Stimulated activated CD8-positive, alpha-beta memory T cell treated with anti-CD3 and anti-CD28 coated beads, Interleukin-12 subunit alpha, Interleukin-12 subunit beta, amount 100 ng/mL, for 1 hour (primary cell): ENCODE measurements at places on chromosomes 7 and 10.

DNA sequence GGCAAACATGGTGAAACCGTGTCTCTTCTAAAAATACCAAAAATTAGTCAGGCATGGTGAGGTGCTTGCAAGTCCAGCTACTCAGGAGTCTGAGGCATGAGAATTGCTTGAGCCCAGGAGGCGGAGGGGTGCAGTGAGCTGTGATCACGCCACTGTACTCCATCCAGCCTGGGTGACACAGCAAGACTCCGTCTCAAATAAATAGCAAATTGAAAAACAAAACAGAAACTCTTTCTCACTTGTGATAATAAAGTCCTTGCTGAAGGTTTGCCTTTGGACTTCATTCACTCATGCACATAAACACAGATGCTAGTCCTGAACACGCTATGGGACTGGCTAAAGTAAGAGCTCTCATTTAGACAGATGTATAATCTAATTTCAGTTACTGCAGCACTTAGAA lies 37.6 kb downstream of the ANK3 start:
- DNase-seq: no peak

GRCh38 chr10:71649631-71650030 lies 69.9 kb downstream of the C10orf105 start:
- no peak for DNase-seq

GRCh38 chr10:96919785-96920430 lies 87.8 kb downstream of the LCOR start:
- DNase-seq: no peak

GRCh38 chr7:104530251-104530650 lies 201.8 kb downstream of the LHFPL3 start:
- DNase-seq: no peak

- no peak for DNase-seq
Measured at GRCh38 chr10:34599026-34599795, 215.9 kb downstream of the PARD3 start.

- DNase-seq: no peak
Measured at GRCh38 chr10:132685101-132685891, 100.7 kb downstream of the NKX6-2 start.

DNA sequence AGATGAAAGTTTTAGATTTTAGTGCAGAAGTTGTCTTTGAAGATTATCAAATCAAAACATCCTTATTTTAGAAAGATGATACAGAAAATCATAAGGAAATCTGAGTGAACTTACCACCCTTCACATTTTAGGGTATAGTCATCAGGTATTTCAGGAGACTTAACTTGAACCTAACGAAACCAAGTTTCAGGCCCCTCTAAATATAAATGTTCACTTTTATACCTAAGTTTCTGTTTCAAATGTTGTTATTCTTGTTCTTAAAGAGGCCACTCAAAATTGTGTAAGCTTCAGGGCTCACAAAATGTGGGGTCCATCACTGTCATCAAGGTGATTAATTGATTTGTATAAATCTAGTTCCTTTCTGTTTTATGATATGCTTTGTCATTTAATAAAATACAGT lies 216.2 kb downstream of the KIAA1217 start:
- DNase-seq: no peak

- no peak for DNase-seq
Measured at GRCh38 chr10:112120491-112120890, 63.1 kb downstream of the GPAM start.

DNA sequence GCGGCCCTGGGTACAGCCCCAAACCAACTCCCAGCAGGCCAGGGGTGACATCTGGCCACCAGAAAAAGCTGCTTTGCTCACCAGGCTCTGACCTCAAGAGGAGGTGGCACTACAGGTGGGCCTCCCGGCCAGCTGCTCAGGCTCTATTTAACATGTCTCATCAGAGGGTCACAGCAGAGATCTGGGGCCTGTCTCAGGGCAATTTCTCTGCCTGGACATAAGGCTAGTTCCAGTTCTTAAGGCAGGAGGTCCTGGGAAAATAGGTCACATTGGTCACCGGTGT lies 88.6 kb downstream of the GFRA1 start:
- DNase-seq: no peak

DNA sequence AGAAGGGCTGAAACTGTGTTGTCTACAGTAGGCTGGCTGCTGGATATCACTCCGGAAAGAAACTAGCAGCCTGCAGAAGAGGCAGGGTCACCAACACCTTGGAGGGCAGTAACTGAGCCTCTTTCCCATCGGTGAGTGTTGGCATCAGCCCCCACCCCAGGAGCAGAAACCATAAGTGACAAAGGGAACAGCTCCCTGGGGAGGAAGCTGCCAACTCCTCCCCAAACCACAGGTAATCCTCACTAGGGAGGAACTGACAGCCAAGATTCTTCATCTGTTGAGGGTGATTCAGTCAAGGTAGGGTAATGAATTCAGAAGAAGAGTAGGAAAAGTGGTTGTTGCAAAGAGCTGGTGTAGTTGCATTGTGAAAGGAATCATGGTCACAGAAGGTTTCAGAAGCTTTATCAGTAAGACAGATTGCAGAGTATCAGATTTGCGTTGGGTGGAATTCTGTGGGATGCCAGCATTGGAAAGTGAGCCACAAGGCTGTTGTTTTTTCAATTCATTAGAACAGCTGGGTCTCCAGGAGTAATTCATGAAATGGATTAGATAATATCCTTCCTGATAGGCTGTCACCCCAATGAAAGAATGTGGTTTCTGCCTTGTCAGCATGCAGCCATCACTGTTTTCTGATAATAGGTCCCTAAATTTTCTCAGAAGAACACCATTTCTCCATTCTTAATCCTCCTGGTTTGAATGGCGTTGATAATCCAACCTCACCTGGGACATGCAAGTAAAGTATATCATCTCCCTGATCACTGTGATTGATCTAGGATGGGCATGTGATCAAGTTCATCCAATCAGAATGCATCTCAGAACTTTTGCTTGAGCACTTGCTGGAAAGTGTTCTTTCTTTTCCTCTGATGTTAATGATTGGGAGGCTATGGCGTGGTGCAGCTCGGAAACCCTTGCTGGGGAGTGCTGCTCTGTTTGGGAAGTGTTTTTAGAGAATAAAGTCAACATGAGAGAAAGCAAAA lies 75.0 kb upstream of the CTBP2 start:
- DNase-seq: no peak

DNA sequence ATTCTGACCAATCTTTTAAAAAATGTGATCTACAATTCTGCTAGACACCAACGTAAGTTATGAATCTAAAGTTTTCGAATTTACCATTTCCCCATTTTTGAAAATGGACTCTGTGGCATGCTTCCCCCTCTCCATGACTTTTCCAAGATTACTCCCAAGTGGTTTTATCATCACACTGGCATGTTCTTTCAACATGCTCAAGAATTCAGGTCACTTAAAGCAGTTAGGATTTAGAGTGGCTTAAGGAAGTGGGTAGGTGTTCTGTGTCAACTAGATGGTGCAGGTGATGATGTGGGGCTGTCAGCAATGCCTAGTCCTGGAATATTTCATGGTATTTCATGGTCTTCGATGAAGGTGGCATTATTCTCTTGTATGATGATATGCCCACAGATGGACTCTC lies 164.0 kb upstream of the ASAH2 start:
- DNase-seq: no peak

DNA sequence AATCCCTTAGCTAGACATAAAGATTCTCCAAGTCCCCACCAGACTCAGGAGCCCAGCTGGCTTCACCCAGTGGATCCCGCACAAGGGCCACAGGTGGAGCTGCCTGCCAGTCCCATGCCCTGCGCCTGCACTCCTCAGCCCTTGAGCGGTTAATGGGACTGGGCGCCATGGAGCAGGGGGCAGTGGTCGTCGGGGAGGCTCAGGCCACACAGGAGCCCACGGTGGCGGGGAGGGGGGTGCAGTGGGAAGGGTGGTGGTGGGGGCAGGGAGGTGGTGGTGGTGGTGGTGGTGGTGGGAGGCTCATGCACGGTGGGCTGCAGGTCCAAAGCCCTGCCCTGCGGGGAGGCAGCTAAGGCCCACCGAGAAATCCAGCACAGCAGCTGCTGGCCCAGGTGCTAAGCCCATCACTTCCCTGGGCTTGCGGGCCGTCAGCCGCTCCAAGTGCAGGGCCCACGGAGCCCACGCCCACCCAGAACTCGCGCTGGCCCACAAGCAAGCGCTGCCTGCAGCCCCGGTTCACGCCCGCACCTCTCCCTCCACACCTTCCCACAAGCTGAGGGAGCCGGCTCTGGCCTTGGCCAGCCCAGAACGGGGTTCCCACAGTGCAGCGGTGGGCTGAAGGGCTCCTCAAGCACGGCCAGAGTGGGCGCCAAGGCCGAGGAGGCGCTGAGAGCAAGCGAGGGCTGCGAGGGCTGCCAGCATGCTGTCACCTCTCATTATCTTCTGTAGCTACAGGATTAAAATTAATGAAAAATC lies 732.5 kb upstream of the POM121L12 start:
- DNase-seq: no peak

DNA sequence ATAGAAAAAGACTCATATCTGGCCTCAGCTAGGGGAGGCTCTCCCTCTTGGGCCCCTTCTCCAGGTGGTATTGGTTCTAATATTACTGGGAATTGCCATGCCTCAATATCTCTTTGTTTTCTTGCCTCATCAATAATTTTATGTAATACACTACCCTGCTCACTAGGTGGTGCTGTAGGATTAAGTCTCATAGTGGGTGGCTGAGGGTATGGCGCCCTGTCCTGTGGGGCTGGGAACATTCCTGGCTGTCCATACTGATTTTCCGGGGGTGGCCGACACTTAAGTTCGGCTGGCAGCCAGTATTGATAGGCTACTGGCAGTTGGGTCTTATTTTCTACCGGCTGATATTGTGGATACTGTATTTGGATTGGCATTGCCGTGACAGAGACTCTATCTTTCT lies 9.0 kb upstream of the TAS2R3 start:
- no peak for DNase-seq

DNA sequence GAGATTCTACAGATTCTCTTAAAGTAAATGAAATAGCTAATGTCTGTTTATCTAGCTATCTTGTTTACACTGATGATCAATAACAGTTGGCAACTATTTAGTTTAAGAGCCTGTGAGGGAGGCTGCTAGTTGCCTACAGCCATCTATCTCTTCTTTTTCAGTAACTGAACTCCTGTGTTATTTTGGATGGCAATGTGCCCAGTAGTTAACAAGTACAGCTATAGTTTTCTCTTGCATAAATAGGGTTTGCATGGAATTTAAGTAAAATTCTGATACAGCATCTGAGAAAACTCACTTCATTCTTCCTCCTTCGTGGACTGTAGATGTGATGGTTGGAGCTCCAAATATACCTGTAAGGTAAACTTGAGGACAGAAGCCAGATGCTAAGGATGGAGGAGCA lies 219.5 kb upstream of the POT1 start:
- DNase-seq: no peak

- DNase-seq: no peak
Measured at GRCh38 chr10:88372051-88372715, 210.9 kb downstream of the RNLS start.

- no peak for DNase-seq
Measured at GRCh38 chr7:88545663-88546062, 213.8 kb upstream of the ZNF804B start.

- DNase-seq: no peak
Measured at GRCh38 chr7:26329520-26330255, 38.0 kb downstream of the SNX10 start.

DNA sequence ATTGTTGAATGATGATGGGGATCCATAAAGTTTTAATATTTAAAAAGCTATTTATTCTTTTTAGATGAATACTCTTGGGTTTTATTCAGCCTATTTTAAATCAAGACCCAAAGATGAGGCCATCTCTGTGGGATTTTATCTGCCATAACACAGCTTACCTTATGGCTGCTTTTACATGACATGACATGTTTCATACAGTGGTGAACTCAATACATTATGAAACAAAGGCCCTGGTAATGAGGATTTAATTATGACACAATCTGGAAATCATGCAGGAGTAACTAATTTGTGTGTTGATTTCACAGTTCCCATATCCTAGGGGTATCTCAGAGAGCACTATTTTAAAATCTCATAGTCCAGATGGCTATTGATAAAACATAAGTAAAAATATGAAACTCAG lies 661.8 kb upstream of the FZD8 start:
- no peak for DNase-seq

DNA sequence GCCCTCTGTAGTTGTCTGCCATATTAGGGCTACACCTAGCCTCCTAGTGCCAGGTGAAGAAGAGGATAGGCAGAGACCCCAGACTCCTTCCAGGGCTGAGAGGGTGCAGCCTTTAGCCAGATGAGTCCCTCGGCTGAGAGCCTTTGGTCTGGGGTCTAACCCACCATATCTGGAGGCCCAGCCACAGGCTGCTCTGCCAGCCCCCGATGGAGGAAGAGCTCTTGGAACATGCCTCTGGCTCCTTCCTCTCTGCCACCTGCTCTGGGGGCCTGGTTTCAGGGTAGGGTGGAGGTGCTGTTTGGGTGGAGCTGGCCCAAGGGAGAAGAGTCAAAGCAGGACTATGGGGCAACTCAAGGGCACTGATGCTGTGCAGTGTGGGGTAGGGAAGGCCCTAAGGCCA lies 1.4 kb downstream of the LRRC18 start:
- no peak for DNase-seq

DNA sequence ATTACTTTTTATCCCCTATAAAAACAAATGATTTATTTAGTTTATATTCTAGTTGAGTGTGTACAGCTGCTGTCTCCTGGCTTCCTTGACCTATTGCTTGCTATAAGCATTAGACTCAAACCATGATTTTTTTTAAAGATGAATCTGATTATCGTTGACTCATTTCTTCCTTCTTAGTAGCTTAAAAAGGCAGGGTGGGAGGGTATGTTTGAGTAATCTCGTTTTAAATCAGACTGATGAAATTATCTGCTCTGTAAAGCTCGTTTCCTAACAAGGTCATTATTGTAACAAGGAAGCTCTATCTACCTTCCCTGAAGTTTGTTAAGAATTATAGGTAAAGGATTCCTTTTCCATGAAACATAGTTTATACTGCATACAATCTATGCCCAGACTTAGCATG lies 276.3 kb upstream of the KCND2 start:
- no peak for DNase-seq

- DNase-seq: no peak
Measured at GRCh38 chr7:123972831-123973230, 47.8 kb downstream of the SPAM1 start.

GRCh38 chr10:127534074-127534473 lies 15.0 kb upstream of the NPS start:
- DNase-seq: no peak

DNA sequence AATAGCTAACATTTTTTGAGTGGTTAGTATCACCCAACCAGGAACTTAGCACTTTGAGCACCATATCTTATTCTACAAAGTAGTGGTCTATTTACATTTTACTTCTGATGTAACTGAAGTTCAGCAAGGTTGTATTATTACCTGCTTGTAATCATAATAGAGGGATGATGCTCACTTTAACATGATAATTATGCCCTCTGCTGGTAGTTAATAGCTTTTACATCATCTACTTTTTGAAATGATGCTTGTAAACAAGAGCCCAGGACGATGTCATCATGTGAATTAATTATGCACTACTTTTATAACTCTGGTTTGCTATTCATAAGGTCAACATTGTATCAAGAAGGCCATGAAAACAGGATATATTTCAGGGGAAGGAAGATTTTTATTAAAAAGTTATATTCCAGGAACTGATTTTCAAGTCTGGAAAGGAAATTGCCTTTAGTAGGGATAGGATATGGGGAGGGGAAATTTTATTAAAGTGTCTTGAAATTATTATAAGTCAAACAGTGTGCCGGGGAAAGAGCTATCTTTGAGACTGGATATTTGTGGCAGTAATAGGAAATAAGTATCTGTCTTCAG lies 80.3 kb upstream of the SCIN start:
- DNase-seq: no peak
